ENCODE measurements at places on chromosomes 4 and X. TPM values are rescaled to one million over a fixed set of nuclear protein-coding genes. Genes with fewer than 3 reads are reported as not detected.

Gene RBMXL3
- total RNA-seq: not detected

DNA sequence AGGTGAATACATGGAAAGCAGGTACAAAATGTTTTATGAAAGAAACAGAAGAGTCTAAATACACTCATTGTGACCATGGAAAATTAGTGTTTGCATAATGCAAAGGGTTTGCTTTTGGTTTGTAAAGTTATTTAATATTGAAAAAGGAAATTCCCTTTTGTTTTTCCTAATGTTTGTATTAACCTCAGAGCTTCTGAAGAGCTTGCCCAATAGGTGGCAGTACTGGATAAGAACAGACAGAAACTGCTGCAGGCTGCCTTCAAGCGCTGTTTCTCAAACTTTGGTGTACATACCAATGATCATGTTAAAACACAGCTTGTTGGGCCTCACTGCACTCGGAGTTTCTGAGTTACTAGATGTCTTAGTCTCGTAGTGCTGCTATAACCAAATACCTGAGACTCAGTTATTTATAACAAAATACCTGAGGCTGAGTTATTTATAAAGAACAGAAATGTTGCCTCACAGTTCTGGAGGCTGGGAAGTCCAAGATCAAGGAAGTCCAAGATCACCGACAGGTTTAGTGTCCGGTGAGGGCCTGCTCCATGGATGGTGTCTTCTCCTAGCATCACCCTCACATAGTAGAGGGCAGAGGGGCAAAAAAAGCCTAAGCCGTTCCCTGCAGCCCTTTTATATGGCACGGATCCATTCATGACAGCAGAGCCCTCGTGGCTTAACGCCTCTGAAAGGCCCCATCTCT lies 54.2 kb downstream of the SUPT20HL2 start:
- no peak for DNase-seq

DNA sequence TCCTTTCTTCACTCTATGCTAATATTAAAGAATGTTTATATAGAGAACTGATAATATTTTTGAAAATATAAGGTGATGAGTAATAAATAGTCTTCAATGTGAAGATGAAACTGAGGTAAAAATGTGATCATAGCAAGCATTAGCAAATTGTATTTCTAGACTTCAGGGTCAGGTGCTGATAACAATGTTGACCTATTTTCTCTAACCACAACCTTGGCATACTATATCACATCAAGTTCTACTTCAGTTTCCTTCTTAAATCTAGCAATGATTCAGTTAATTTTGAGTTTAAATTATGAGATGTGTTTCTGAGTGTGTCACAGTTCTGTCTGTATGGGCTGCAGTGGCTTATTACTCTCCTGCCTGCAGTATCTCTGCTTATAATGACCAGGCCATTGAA lies 209.4 kb downstream of the RAPGEF2 start:
- DNase-seq: no peak

GRCh38 chr4:163611182-163611581 lies 116.7 kb downstream of the TMA16 start:
- DNase-seq: no peak

GRCh38 chrX:45518552-45518951 lies 317.9 kb upstream of the DIPK2B start:
- no peak for DNase-seq

GRCh38 chr4:164701665-164702064 lies 52.3 kb upstream of the SMIM31 start:
- no peak for DNase-seq

DNA sequence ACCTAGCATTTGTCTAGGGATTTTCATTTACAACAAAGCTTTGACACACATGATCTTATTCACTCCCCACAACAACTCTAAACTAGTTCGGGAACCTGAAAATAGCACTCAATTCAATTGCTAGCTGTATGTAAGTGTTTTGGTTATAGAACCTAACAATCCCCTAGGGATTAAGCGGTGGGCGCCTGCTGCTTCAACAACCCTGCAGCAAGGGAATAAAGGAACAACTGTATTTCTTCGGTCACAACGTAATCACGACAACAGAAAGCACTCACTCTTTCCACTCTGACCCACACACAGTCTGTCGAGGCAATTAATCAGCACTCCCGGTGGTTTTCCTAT lies 674 bp upstream of the DIAPH2 start:
- no peak for DNase-seq

Measured in occipital lobe (tissue), 3 donors.